BJ (cell line): ENCODE measurements at places on chromosomes 7 and 10. TPM values are rescaled to one million over a fixed set of nuclear protein-coding genes. Genes with fewer than 3 reads are reported as not detected.

The WASHC2C gene
- polyA plus RNA-seq, result 19.4 and 26.0 TPM in 2 replicates

The MCM10 gene
- 2.3 and 3.3 TPM in 2 replicates for polyA plus RNA-seq

The ANK3 gene
- polyA plus RNA-seq, result 0.09 and 0.13 TPM in 2 replicates

The PPRC1 gene
- 11.0 and 17.3 TPM in 2 replicates for polyA plus RNA-seq

The PRPS1L1 gene
- not detected in 2 replicates for polyA plus RNA-seq

The FAM13C gene
- not detected in 2 replicates for polyA plus RNA-seq

The ATRNL1 gene
- polyA plus RNA-seq, result 0.02 TPM in 1 of 2 replicates, not detected in the other

The EMX2 gene
- polyA plus RNA-seq, result 0.31 and 0.51 TPM in 2 replicates

The CYP2C18 gene
- polyA plus RNA-seq, result not detected in 2 replicates

The HMX2 gene
- polyA plus RNA-seq, result not detected in 2 replicates

The TRIM73 gene
- polyA plus RNA-seq, result 0.39 and 0.59 TPM in 2 replicates

The EEPD1 gene
- polyA plus RNA-seq, result 1.6 and 2.5 TPM in 2 replicates
